Tongue (tissue), 3 donors: ENCODE measurements at places on chromosomes 12 and 14. TPM values are rescaled to one million over a fixed set of nuclear protein-coding genes. Genes with fewer than 3 reads are reported as not detected.

The ANKS1B gene
- total RNA-seq: 16.5 TPM

The TNFAIP2 gene
- total RNA-seq: 73.4 TPM

The RNU4-1 gene
- under 0.01 TPM for total RNA-seq

The PLEK2 gene
- total RNA-seq: 4.1 TPM

The NAV3 gene
- total RNA-seq: 35.6 TPM

The E2F7 gene
- 7.1 TPM for total RNA-seq

The ITPR2 gene
- total RNA-seq: 31.4 TPM

The LIN7A gene
- total RNA-seq: 4.3 TPM

The RPL10L gene
- not detected for total RNA-seq

The OR4E2 gene
- total RNA-seq: not detected

The TARBP2 gene
- total RNA-seq: 16.1 TPM

The KCNK10 gene
- 0.92 TPM for total RNA-seq
